ENCODE measurements at places on chromosomes 1 and 21.

DNA sequence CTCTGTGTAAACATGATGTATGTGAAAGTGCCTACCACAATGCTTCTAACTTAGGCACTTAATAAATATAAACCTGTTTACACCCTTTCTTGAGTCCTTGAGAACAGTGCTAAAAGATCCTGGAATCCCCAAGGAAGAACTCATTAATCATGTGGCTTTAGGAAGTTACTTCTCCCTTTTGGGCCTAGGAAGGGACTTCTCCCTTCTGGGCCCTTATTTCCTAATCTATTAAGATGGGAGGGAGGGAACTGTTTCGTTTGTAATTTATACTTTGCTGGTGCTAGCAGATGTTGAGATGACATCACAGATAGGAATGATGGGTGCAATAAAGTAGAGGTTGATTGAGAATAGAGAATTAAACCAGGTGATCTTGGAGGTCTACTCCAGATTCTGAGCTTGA lies 1.2 kb downstream of the BTF3L4 start:
- DNase-seq = no peak

DNA sequence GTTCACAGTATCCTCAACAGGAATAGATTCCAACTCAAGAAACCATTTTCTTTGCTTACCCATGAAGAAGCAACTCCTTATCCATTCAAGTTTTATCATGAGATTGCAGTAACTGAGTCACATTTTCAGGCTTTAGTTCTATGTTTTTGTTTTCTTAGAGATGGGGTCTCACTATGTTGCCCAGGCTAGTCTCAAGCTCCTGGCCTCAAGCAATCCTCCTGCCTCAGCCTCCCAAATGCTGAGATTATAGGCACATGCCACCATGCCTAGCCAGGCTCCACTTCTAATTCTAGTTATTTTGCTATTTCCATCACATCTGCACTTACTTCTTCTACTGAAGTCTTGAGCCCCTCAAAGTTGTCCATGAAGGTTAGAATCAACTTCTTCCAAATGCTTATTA lies 143.3 kb upstream of the HP1BP3 start:
- DNase-seq = no peak

DNA sequence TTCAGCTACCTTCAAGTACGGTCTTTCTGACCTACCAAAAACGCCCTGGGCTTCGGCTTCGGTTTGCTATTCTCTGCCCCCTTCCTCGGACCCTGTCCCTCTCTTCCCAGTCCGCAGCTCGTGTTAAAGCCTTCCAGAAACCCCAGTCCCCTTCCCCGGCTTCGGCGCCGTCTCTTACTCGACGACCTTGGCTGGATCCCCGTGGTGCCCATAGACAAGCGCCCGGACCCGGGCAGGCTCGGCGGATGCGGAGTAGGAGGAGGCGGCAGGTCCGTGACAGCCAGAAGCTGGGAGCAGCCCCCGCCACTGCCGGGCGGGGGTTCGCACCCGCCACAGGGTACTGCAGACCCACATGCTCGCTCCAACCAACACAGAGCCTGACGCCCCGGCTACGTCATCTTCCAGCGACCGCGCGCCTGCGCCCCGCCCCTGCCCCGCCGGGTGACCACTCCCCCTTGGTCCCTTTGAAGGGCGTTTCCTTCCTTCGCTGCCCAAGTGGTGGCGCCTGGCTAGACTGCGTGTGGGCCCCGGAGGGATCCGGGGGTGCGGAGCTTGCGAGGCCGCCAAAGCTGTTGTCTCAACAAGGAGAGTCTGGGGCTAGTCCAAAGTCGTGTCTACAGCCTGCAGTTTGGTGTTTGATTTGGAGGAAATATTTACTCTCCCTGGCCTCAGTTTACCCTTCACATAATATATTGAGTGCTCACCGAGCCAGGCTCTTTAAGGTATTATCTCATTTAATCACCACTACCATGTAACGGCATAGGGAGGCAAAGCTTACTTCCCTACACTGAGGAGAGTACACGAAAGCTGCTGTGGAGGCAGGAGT lies at the start of gene MECR:
Gene MECR (minus strand): TSS at position 382 of the 826 bp plus-strand sequence. CDS start 28 bp downstream, at position 354.
- peak; percentile 94 for DNase-seq

- DNase-seq = no peak
Measured at GRCh38 chr1:95113684-95114083, 3.5 kb upstream of the TLCD4 start.

GRCh38 chr1:10957133-10957532 lies 55.3 kb upstream of the TARDBP start:
- DNase-seq = no peak

- DNase-seq = no peak
Measured at GRCh38 chr1:226940806-226941067, 643 bp downstream of the COQ8A start.

DNA sequence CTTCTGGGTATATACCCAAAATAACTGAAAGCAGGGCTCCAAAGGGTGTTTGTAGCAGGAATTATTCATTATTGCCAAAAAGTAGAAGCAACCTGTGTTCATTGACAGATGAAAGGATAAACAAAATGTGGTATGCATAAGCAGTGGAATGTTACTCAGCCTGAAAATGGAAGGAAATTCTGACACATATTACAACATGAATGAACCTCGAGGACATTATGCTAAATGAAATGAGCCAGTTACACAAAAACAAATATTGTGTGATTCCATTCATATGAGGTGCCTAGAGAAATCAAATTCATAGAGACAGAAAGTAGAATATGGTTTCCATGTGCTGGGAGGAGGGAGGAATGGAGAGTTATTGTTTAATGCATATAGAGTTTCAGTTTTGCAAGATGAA lies 86.3 kb upstream of the ARTN start:
- DNase-seq = no peak

GRCh38 chr1:1318131-1318652 lies 6.3 kb downstream of the INTS11 start:
- DNase-seq = no peak

DNA sequence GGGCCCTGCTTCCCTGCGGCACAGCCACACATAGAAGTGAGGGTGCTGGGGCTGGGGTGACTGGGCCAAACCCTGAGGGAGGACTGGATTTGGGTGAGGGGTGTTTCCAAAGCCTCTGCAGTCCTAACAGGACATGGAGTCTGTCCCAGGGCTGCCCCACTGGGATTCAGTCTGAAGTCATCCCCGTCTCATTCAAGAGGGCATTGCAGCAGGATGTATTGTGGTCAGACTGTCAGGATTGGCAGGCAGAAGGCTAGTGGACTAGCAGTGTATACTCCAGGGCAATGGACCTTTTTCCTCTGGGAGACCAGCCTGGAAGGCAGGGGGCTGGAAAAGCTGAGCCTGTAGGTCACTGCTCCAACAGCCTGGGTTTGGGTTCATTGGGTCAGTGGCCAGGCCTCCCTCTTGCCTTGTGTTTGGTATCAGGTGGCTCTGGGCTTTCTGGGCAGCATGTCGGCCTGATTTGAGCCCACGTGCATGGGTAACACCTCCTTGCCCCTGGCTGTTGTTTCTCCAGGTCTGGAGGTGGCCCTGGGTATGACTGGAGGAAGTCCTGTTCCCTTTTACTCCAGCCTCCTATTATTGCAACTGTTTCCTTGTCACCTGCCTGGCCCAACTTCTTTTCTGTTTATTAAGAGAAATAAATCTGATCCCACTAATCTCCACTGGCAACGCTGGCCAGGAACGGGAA lies 41.0 kb upstream of the SYNC start:
- DNase-seq = no peak

DNA sequence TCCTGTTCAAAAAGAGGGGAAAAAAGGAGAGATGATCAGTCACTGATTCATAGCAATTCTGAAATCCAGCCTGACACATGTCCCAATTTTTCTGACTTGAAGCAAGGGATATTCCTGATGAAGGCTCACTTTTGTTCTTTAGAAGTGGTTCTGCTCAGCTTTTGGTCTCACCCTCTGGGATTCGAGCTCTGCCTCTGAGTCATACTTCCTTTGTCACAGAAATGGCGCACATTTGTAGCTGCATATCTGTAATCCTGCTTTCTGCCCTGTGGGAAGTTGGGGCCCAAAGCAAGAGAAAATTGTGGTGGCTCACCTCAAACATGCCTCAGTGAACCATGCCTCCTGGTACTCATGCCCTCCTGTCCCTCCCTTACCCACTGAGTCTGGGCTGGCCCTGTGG lies 22.3 kb upstream of the FAM78B start:
- no peak for DNase-seq

DNA sequence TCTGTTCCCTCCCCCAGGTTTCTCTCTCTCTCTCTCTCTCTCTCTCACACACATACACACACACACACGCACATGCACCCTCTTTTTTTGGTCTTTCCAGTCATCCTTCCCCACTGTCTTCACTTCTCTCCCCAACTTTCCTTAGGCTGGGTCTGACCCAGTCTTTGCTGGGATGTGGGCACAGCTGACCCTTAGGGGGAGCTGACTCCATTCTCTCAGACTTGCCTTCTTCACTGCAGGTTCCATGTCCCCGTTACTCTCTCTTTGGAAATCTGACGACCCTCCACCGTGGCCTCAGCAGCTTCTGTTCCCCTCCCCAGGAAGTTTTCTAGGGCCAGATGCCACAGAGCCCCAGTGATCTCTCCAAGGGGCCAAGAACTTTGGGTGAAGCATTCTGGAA lies 2.1 kb downstream of the DISP3 start:
- no peak for DNase-seq

- DNase-seq = no peak
Measured at GRCh38 chr1:98704474-98704873, 43.0 kb downstream of the SNX7 start.

DNA sequence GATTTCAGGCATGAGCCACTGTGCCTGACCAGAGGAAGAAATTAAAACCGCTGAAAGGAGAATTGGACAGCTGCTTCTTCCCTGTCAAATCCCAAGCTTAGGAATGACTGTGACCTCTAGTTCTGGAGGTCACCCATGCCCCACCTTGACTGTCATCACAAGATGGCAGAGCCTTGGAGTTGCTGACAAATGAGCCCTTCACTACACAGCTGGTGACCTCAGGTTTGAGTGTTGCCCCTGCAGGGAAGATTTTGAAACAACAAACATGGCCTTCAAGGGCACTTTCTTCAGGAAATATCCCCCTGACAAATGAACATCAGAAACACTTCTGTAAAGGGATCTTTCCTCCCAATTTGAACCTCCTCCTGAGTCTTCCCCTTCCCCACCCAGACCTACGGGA lies 6.9 kb upstream of the SLC45A3 start:
- DNase-seq = no peak

- DNase-seq = no peak
Measured at GRCh38 chr1:31617218-31617915, at the start of gene HCRTR1. TSS of gene HCRTR1 (plus strand) at chr1:31617689. CDS start at chr1:31619193, 1,504 bp downstream.

DNA sequence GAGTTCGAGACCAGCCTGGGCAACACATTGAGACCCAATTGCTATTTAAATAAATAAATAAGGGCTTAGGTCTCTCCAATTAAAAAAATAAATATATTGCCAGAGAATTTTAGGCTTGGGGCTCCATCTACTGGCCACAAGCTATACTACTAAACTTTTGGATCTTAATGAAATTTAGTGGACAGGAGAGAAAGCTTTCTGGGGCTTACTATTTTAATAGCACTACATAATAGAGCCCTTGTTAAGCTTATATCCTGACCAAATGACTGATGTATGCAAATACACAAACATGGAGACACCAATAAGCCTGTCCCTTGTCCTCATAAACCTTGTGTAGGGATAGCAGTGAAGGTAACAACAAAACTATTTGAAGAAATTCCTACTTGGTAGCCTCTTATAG lies 18.4 kb downstream of the CCT3 start:
- DNase-seq = no peak

GRCh38 chr1:214492401-214493075 lies 58.9 kb downstream of the PTPN14 start:
- no peak for DNase-seq

DNA sequence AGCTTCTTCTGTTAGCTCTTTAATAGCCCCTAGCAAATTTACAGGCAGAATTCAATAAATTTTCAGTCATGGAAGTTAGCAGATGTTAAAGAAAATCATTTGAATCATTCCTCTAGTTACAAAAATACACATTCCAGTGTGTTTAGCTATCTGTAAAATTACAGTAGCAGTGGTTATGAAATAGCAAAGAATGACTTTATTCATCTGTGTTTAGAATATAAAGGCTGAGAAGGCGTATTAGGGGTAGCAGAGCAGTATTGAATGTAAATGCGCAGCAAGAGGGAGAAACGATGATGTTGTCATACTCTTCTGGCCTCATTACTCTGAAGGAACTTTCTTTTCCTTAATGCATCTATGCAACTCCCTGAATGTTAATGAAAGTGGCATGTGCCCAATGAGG lies 106.2 kb upstream of the CYYR1 start:
- no peak for DNase-seq

GRCh38 chr21:22314963-22315362 lies 1316.8 kb downstream of the NCAM2 start:
- no peak for DNase-seq

DNA sequence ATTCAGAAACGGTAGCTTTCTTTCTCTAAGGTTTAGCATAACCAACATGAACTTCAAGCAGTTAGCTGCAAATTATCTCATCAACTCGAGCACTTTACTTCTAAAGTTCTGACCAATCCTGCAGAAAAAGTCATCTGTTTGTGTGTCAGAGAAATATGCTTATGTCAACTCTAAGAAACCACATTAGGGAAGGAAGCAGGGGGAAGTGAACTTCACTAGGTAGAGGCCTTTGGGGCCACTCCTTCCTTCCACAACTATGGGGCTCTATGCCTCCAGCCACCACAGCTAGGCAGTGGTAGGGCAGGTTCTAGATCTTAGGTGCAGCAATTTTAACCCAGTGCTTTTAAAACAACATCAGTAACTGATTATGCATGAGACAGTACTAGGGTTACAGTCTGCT lies 375.9 kb downstream of the DSCAM start:
- no peak for DNase-seq

GRCh38 chr1:96049759-96050409 lies 671.7 kb upstream of the PTBP2 start:
- no peak for DNase-seq

DNA sequence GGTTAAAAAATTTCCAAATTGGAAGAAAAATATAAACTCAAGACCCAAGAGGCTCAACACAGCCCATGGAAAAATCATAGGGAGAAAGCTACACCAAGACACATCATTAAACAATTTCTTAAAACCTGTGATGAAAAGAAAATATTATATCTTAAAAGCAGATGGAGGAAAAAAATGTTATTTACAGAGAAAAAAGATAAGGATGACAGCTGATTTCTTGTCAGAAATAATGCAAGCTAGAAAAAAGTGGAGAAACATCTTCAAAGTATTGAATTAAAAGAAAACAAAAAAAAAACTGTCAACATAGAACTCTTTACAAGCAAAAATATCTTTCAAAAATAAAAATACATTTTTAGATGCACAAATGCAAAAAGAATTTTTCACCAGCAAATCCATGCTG lies 930.5 kb downstream of the ADGRL2 start:
- DNase-seq = no peak

- no peak for DNase-seq
Measured at GRCh38 chr1:246797597-246797996, 73.4 kb downstream of the SCCPDH start.

DNA sequence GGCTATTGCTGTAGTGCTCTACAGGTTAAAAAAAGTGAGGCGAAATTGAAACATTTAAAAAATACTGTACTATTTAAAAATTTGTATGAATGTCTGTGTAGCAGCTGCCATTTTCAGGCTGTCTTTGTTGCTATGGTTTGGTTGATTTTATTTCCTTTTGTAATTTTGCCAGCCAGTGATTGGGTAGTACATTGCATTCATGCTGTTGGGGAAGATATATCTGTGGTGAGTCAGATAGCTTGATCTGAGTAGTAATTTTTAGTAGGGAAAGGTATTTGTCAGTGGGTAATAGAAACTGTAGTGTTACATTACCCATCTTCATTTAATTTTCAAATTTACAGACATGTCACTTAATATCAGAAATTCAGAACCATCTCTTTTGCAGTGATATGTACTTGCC lies 15.0 kb downstream of the NFIA start:
- DNase-seq = no peak

Data from stimulated activated naive B cell treated with anti-CD40 and anti-IgM and Interleukin-4, amounts not matched to agents 10 μg/mL and 1 μg/mL and 100 μg/mL, for 72 hours (primary cell).